ENCODE measurements at places on chromosomes 4 and X.

DNA sequence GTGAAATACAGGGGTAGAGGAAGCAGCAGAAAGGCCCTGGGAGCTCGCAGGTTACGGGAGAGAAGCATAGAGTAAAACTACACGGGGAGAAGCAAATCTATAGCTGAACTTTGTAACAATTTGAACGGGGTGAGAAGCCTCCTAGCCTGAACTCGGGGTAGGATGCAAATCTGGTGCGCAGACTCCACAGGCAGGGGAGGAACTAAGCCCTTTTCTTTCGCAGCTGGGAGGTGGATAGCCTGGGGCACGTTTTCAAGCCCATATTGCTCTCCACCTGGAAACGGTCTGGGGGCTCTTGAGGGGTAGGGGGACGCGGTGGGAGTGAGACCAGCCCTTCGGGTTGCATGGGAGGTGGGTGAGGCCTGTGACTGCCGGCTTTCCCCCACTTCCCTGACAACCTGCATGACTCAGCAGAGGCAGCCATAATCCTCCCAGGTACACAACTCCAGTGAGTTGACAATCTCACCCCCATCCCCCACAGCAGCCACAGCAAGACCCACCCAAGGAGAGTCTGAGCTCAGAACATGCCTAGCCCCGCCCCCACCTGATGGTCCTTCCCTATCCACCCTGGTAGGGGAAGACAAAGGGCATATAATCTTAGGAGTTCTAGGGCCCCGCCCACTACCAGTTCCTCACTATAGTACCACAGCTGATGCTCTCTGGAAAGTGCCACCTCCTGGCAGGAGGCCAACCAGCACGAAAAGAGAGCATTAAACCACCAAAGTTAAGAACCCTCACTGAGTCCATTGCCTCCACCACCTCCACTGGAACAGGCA lies 29.9 kb downstream of the SOWAHB start:
- DNase-seq = no peak

GRCh38 chr4:152620218-152620617 lies 59.6 kb downstream of the TMEM154 start:
- no peak for DNase-seq

GRCh38 chr4:26879805-26880204 lies 19.2 kb downstream of the STIM2 start:
- DNase-seq = no peak

GRCh38 chrX:24506082-24506481 lies 41.0 kb downstream of the PDK3 start:
- DNase-seq = peak; percentile 14

DNA sequence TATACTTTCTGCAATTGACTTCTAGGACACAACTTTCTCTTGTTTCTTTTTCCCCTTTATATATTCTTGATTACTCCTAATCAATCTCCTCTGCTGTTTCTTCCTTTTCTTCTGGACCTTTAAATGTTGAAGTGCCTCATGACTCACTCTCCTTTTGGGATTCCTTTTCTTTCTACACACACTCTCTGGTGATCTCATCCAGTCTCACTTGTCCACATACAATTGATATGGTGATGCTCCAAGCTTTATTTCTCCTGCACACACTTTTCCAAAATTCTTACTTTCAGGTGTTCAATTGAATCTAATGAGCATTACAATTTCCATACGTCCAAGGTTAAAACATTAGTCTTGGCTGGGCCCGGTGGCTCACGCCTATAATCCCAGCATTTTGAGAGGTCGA lies 794.8 kb upstream of the EPHA5 start:
- DNase-seq = peak; percentile 5

DNA sequence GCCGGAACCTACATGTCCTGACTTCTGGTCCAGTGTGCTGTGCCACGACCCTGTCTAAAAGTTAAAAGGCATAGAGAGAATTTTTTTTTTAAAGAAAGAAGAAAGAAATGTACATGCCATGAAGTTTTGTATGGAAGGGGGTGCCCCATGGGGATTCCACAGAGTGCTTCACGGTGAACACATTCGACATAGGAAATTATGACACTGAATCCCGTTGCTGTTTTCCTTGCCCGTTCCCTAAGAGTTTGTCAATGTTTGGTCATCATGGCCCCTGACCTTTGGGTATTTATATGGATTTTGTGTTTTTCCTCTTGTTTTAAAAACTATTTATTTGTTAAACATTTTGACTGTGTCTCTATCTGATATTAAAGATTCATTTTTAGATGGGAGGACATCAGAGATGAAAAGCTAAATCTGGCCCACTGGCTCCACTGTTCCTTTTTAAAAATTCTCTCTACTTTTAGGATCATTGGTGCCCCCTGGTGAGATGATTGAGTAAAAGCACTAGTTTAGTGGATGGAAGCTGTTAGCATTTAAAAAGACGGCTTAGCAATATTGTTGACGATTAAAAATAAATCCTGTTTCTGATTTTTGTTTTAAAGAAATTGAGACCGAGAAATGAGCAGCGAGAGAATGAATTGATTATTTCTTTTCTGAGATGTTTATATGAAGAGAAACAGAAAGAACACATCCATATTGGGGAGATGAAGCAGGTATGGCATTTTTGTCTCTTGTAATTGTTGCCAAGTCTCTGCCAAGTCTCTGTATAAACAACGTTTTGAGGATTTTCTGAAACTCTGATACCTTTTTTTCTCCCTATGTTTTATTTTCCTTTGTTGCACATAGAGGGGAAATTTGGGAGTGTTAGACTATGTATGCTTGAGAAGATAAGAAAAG lies 75.0 kb downstream of the PTTG2 start:
- DNase-seq = peak; percentile 67

DNA sequence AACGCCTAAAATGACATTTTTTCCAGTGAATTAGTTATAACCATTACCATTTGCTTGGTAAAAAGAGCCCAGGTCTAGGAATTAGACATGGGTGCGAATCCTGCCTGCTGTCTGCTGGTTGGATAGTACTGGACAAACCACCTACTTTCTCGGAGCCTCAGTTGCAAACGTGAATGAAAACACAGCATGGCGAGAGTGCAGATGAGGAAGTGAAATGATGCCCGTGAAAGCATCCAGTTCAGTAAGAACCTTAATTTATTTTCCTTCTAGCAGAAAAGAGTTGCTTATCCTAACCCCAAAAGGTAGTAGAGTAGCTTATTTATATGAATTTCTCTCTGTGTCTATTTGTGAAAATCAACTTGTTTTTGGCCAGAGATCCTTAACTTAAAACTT lies 171.4 kb upstream of the GALNT7 start:
- no peak for DNase-seq

GRCh38 chr4:3375688-3376087 lies 66.1 kb upstream of the HGFAC start:
- DNase-seq = peak; percentile 46

DNA sequence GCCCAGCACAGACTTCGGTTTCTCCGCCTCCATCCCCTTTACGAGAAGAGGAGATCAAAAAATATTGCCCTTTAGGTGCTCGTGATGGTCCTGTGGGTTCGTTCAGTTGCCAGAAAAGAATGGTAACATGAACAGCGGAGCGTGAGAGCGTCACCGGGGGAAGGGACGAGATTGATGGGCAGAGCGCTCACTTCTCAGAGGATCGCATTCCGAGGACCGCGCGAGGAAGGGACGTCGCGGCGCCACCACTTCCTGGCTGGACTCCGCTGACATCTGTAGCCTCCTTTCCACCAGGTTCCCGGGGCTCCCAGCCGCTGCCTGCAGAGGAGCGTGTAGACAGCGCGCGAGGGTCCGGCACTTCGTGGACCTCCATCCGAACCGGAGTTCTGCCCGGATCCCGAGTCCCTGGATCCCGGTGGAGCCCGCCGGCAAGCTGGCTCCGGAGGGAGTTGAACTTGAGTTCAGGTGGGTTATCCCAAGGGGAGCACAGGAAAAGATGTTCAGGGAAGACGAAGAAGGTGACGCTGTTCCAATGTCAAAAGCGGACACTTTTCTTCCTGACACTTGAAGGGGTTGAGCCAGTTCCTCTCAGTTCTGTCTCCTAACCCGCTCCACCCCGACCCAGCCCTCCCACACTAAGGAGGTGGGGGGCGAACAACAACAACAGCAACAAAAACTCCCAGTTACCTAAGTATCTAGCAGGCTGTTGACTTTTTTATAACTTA lies 484 bp downstream of the GALNTL6 start:
- DNase-seq = peak; percentile 52

- DNase-seq = no peak
Observed at GRCh38 chr4:36549992-36550391, 268.6 kb downstream of the DTHD1 start.

DNA sequence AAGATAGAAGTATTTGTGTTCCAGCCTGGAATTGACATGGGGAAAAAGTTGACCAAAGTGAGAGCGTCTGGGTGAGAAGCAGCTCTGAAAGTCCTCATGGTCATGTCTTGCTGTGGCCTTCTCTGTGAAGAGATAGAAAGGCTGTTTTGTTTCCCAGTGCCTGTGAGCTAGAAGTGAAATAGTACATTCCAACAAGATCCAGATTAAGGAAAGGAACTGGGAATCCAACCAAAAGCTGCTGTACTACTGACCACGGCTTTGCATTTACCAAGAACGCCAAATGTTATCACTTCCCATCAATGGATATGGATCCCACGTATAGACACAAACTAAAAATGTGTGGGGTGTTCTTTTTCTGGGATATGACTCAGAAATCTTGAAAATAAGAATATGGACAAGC lies 51.2 kb downstream of the TENM3 start:
- DNase-seq = no peak

DNA sequence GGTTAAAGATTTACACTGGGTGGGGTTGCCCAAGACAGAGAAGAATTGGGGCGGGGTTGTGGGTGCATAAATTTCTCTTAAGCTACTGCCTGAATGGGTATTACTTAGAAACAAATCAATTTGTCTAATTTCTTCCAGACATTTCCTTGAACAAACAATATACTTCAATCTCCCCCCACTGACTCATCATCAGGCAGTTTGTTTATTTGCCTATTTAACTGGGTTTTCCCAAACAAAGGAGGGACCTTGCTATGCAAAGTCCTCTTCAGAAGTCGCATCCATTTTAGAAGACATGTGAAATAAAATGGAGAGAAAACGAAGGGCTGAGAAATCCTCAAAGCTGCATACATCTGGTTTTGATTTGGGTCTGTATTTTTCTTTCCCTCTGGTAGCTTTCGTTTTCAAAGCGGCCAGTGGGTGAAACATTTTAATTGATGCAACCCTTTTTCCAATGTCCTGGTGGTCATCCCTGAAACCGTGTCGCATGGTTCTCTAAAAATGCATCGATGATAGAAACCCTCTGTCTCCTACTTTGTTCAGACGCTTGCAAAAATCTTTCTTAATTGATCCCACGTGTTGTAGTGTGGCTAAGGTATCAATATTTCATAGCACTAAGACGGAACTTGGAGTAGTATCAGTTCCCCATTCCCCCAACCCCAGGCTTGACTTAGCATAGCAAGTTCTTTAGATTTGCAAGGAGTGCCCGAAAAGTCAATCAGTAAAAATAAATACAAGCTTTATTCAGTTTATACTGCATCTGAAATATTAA lies 115.1 kb upstream of the MXRA5 start:
- peak; percentile 3 for DNase-seq

- no peak for DNase-seq
Observed at GRCh38 chr4:81512757-81513501, 41.2 kb upstream of the RASGEF1B start.

DNA sequence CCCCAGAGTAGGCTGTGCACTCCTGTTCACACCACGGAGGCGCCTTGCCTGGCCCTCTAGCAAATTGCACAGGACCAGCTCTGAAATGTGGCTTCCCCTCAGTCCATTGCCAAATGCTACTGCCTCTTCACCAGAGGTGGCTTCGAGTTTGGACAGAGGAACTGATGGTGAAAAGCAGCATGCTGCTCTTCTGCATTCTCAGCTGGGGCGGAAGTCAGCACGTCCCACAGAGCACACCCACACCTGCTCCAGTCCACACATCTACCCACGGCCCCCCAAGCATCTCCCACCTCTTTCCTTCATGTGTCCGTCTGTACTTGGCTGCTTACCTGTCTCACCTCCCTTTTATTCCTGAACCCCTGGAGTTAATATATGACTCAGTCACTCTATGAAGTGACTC lies 43.5 kb downstream of the LRP2BP start:
- DNase-seq = no peak

GRCh38 chr4:146255463-146255862 lies 41.1 kb downstream of the REELD1 start:
- DNase-seq = peak; percentile 36

GRCh38 chr4:117042962-117043361 lies 42.4 kb downstream of the TRAM1L1 start:
- DNase-seq = no peak

GRCh38 chr4:53147197-53147596 lies 218.7 kb downstream of the SCFD2 start:
- DNase-seq = no peak

DNA sequence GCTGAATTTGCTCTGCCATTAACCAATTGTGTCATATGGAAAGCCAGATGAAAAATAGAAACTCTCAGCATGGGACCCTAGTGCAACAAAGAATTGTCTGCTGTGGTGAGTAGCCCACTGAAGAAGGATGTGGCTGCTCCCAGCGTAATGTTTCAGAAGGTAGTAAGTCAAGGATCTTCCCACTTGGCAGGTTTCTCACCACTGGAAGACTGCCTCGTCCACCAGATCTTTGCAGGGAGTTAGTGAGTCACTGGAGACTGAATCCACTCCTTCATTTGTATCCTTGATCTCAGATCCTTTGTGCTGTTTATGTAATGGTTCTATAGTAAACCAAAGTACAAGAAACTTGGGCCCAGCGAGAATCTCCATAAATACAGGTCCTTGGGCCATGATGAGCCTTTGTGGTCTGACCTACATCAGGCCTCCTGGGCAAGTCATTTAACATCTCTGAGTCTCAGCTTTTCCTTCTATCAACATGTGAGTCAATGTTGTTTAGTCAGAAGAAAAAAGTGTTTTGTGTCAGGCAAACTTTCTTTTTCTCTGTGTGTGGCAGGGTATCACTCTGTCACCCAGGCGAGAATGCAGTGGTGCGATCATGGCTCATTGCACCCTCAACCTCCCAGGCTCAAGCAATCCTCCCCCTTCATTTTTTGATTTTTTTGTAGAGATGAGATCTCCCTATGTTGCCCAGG lies 78.0 kb upstream of the CCDC160 start:
- DNase-seq = no peak

- DNase-seq = no peak
Observed at GRCh38 chr4:3237712-3238560, 11.0 kb upstream of the MSANTD1 start.

- no peak for DNase-seq
Observed at GRCh38 chr4:3010577-3010976, 47.2 kb downstream of the GRK4 start.

DNA sequence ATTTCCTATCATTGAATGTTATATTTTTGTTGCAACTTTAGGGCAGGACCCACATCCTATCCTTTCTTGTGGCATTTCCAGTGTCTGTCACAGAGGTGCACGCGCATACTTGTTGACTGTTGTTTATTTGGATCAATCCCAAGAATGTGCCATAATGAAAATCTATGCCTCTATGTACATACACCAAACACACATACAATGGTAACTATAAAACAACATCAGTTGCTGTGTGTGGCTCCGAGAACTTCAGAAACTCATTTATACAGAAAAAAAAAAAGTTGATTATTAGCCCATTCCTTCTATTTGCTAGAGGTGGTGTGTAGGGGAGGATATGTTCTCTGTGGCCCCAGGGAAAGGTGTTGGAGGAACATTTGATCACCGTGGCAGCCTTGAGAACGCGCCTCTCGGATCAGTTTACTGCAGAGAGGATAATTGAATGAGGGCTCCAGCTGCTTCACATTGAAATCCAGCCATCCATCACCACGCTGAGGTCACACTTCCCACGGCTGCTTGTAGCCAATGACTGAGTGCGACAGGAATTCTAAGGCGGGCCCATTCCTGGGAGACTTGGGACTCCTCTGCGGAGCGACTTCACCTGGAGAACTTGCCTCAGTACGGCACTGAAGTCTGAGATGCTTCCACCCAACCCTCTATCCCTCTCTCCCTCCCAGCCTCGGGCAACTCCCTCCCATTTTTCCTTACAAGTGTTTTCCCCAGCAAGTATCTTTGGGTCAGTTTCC lies 19.5 kb downstream of the SMPX start:
- no peak for DNase-seq
